Amygdala (tissue), 56 donors: ENCODE measurements at places on chromosomes 6 and 20.

- no peak for DNase-seq
These were observed 103.5 kb upstream of the GPR6 start for GRCh38 chr6:109874621-109875020.

- DNase-seq = no peak
These were observed 365.8 kb upstream of the HSF2 start for GRCh38 chr6:122033564-122034181.

DNA sequence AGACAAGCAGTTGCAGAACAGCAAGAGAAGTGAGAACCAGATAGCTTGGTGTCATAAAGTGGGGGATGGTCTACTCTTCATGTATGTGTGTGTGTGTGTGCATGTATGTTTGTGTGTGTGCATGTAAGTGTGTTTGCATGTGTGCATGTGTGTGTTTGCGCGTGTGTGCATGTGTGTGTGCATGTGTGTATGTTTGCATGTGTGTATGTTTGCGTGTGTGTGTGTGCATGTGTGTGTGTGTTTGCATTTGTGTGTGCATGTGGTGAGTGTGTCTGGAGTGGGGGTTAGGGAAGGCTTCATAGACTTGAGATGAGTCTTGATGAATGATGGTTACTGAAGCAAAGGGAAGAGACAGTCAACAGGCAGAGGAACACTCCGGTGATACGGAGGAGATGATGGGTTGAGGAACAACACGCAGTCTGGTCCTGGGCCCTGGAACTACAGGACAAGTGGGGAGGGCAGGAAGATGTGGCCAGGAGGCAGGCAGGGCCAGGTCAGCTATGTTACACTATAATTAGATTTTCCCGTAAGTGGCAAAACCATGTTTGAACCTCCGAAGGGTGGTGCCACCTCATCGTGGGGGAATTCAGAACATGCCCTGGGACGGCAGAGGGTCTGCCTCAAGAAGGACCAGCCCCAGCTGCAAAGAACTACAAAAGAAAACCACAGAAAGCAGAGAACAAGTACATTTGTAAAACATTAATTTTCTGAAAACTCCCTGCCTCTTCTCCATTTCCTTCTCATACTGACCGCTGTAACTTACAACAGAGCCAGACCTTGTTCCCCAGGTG lies 38.7 kb upstream of the PDE10A start:
- DNase-seq = no peak

DNA sequence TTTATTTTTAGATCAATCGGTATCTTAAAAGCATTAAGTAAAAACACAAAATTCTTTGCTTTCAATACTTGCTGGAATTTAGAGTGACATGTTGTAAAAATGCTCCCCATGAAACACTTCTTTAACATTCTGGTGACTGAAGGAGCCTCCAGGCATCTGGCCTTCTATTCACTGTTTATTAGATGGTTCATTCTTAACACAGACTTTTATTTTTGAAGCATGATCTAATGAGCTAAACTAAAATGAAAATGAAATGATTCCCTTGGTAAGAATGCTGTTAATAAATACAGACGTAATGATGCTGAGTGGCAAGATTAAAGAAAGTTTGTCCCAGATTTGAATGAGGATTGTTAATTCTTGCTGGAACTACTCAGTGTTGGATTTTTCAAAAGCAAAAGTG lies 698.4 kb downstream of the TENT5A start:
- no peak for DNase-seq

- DNase-seq = no peak
These were observed 545.9 kb upstream of the JARID2 start for GRCh38 chr6:14699803-14700601.

GRCh38 chr6:45718871-45719270 lies 296.8 kb downstream of the CLIC5 start:
- DNase-seq = no peak

GRCh38 chr6:151335930-151336329 lies 55.4 kb downstream of the ZBTB2 start:
- no peak for DNase-seq

- DNase-seq = no peak
These were observed 9.1 kb downstream of the SMPDL3A start for GRCh38 chr6:122798099-122798641.

- DNase-seq = no peak
These were observed 136.3 kb downstream of the ZMYND8 start for GRCh38 chr20:47220161-47220582.
